Islet precursor cell (in vitro differentiated cells): ENCODE measurements at places on chromosomes 7 and 10.

- DNase-seq: no peak
Measured at GRCh38 chr7:38283107-38283506, 9.7 kb upstream of the TARP start.

- DNase-seq: no peak
Measured at GRCh38 chr7:5442757-5443305, 19.2 kb upstream of the TNRC18 start.

- peak; percentile 40 for DNase-seq
Measured at GRCh38 chr10:8404721-8405120, 350.2 kb downstream of the GATA3 start.

DNA sequence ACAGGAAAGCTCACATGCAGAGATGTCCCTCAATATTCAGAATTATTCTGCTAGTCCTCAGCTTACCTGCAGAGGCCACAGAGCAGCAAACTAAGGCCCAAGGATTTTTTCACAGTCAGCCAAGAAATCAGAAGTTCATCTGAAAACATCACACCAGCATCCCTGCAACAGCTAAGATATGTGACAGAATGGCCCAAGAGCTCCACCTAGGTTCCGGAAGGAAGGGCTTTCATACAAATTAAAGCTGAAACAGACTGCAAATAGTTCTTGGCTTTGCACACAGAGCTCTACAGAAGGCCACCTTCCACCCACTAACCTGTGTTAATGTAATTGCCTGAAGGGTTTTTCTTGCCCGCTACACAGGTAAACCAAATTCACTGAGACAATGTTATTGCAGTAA lies 438.8 kb upstream of the C7orf33 start:
- no peak for DNase-seq

DNA sequence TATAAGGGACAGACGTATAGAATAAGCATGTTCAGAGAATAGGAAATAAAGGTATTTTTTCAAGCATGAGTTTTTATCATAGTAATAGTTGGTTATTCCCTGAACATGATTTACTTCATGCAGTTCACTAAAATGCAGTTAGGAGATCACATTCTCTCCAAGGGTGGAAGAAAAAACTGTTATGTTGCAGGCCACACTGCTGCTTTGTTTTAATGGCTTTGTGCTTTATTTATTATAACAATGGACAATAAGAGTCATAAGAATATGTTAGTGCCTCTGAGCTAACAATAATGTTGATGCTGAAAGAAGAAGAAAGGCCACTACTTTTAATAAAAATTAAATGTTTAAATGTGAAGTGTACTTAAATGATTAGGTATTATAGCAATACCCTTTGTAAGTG lies 78.5 kb upstream of the GATAD1 start:
- no peak for DNase-seq

DNA sequence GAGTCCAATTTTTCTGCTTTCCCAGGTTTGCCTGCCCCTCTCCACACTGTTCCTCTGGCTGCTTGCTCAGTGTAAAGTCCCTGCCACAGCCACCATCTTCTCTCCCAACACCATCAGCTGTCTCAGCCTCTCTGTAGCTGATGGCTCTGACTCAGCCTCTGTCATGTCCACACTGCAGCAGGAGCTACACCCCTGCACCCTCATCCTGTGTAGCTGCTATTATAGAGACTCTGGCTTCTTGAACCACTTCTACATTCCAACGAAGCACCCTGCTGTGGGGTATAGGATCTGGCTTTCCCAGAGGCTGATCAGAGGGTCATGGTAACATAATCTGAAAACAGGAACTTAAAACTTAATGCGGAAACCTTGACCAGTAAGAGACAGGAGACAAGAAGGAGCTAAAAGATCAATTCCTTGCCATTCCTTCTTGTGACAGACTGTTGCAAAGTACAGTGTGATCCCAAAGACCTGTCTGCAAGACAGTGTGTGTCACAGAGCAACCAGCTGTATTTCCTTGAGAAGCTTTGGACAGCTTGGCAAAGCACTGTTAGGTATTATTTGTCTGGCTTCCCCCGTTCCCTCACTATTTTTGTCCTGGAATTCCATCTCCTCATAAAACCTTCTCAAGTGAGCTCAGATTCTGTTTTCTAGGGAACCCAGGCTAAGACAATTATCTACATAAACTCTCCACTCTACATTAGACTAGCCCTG lies 42.3 kb downstream of the NRCAM start:
- DNase-seq: peak; percentile 66
